ENCODE measurements at places on chromosomes 4 and X.

DNA sequence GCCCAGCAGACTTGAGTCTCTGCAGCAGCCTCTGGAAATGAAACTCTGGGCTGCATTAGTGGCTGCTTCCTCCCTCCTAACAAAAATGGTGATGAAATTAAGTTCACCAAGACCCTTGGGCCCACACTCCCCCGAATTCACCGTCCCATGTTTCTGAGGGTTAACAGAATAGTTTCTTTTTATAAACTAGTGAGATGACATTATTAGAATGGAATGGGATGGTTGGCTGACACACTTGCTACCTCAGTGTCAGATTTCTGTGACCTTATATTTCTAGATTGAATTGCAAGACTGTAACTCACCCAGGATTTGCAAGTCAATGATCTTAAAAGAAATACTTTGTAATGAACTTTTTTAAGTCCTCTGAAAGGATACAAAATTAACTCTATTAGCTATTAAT lies 127.1 kb downstream of the SHROOM3 start:
- DNase-seq: no peak

GRCh38 chrX:74853255-74853654 lies 72.0 kb downstream of the NEXMIF start:
- no peak for DNase-seq

DNA sequence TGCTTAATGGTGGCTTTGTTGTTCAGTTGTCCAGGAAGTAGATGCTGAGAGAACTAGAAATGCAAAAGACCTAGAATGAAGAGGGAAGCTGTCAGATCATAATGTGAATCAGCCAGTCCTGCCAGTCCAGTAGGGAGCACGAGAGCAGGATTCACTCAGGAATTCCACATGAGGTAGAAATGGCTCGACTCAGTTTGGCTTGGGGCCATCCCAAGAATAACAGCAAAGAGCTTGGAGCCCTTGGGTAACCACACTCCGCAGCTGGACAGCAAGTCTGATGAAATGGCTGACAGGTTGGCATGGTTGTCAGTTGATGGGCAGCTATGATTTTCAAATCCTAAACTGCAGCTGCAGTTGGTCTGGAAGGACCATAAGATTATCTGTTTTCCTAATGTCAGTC lies 44.5 kb upstream of the WDR1 start:
- no peak for DNase-seq

GRCh38 chr4:45883421-45883820 lies 240.4 kb downstream of the GABRG1 start:
- no peak for DNase-seq

DNA sequence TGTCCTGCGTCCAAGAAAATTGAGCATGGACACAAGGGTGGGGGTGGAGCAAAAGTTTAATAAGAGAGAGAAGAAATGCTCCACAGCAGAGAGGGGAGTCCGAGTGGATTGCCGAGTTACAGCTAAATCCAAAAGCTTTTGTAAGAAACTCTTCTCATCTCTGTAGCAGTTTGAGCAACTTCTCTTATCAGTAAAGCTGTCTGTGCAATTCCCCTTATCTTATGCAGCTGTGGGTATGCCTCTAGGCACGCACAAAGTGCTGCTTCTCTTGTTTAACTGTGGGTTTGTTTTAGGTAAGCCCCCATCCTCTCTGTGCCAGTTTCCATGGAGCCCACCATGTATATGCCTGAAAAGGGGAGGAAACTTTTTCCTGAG lies 44.8 kb downstream of the HMGB2 start:
- DNase-seq: no peak

GRCh38 chr4:174135530-174135929 lies 147.9 kb downstream of the FBXO8 start:
- DNase-seq: no peak

GRCh38 chrX:78822157-78822690 lies 74.7 kb downstream of the LPAR4 start:
- DNase-seq: no peak

DNA sequence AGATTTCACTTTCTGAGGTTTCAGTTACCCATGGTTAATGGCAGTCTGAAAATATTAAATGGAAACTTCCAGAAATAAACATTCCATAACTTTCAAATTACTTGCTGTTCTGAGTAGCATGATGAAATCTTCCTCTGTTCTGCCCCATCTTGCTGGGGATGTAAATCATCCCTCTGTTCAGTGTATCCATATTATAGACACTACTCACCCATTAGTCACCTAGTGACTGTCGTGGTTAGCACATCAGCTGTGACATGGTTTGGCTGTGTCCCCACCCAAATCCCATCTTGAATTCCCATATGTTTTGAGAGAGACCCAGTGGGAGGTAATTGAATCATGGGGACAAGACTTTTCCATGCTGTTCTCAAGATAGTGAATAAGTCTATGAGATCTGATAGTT lies 125.5 kb upstream of the GIMD1 start:
- no peak for DNase-seq

- no peak for DNase-seq
These were observed 93.7 kb downstream of the RTL5 start for GRCh38 chrX:72038016-72038415.

GRCh38 chr4:83340692-83341343 lies 6.2 kb upstream of the HPSE start:
- DNase-seq: no peak

- no peak for DNase-seq
These were observed 305.7 kb upstream of the BOD1L1 start for GRCh38 chr4:13933191-13933590.

DNA sequence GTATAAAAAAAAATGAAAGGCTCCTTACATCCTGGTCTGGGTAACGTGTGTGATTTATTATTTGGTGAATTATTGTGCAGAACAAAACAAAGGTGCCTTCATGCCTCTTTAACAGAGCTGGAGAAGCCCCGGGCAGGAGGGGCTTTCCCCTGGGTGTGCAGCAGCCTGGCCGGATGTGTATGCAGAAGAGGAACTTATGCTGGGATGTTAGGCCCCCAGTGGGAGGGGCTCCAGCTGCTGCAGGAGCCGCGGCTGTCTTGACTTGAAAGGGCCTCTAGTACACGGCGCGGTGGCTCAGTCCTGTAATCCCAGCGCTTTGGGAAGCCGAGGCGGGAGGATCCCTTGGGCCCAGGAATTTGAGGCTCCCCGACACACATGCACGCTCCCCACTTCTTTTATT lies 16.0 kb downstream of the CCNQ start:
- peak; percentile 68 for DNase-seq

GRCh38 chrX:118823263-118824172 lies at the start of gene ZCCHC12:
Gene ZCCHC12 (plus strand): TSS chrX:118823824. CDS start chrX:118825245, 1,421 bp downstream.
- no peak for DNase-seq

- DNase-seq: no peak
These were observed 14.0 kb upstream of the GLOD5 start for GRCh38 chrX:48747415-48748016.

GRCh38 chrX:13270360-13270759 lies 49.5 kb downstream of the ATXN3L start:
- DNase-seq: no peak

GRCh38 chr4:82648356-82648755 lies 86.6 kb upstream of the TMEM150C start:
- DNase-seq: no peak

DNA sequence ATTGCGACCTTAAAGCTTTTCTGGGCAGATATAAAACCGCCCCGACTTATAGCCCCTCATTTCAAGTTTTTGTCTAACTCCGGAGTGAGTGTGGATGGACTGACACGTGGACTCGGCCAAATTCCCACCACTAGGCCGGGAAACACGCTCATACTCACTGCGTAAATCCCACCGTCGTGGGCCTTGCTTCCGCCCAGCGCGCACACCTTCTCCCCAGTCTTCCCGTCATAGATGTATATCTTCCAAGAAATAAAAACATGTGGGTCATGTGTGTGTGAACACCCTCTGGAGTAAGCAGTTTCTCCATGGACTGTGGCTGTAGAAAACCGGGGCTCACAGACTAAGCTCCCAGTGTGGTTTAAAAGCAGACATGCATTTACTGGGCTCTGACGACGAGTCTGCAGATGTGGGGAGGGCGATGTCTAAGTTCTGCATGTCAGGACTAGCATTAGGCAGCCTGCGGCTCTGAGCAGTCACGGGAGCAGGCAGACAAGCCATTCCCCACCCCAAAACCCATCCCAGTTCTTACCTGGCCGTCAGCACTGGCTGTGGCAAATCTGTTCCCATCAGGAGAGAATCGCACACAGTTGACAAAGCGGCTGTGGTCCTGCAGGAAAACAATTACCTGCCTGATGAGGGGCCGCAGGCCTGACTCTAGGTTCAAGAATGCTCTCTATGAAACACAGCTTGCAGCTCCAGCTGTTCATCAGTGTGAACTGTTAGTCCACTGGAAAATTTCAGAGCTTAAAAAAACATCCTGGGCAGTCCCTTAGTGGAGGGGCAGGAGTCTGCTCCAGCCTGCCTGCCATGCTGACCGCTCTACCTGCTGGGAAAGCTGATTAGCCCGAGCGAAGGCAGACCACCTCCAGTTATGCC lies 28.2 kb downstream of the WDR1 start:
- no peak for DNase-seq

GRCh38 chrX:53441531-53442321 lies 7.6 kb upstream of the HSD17B10 start:
- DNase-seq: peak; percentile 56

- no peak for DNase-seq
These were observed 28.6 kb upstream of the TAF9B start for GRCh38 chrX:78168065-78168464.

GRCh38 chrX:148310426-148311165 lies 189.8 kb upstream of the AFF2 start:
- DNase-seq: peak; percentile 12

DNA sequence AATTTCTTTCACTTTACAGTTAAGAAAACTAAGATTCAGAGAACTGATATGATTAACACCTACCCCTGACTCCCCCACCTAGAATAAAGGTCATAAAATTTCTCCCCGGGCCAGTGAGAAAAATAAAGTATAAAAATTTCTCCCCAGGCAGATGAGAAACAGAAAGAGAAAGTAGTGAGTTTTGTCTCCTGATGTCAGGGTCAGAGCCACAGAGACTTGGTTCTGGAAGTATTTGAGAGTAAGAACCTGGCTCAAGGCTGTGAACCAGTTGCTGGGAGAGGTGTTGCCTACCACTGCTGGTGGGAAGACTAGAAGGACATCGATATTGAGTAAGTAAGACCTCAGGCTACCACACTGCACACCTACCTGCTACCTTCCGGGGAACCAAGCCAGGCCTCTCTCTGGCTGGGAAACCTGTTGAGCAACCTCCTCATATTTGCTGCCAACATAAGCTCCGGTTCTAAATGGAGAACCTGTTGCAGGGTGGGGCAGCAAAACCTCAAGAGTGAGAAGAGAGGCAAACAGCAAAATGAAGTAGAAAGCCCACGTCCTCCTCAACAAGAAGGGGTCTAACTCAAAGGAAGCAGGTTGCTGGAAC lies 104.2 kb upstream of the PUDP start:
- no peak for DNase-seq
